ENCODE measurements at places on chromosomes 5 and 9.

- DNase-seq, result no peak
These were observed 51.9 kb upstream of the ENTREP1 start for GRCh38 chr9:69273161-69273560.

- DNase-seq, result no peak
These were observed 219.9 kb upstream of the NFIL3 start for GRCh38 chr9:91643481-91644077.

GRCh38 chr5:35198075-35198474 lies 32.2 kb downstream of the PRLR start:
- DNase-seq, result peak; percentile 90

- DNase-seq, result peak; percentile 34
These were observed 32.6 kb upstream of the PRRC2B start for GRCh38 chr9:131361202-131361833.

DNA sequence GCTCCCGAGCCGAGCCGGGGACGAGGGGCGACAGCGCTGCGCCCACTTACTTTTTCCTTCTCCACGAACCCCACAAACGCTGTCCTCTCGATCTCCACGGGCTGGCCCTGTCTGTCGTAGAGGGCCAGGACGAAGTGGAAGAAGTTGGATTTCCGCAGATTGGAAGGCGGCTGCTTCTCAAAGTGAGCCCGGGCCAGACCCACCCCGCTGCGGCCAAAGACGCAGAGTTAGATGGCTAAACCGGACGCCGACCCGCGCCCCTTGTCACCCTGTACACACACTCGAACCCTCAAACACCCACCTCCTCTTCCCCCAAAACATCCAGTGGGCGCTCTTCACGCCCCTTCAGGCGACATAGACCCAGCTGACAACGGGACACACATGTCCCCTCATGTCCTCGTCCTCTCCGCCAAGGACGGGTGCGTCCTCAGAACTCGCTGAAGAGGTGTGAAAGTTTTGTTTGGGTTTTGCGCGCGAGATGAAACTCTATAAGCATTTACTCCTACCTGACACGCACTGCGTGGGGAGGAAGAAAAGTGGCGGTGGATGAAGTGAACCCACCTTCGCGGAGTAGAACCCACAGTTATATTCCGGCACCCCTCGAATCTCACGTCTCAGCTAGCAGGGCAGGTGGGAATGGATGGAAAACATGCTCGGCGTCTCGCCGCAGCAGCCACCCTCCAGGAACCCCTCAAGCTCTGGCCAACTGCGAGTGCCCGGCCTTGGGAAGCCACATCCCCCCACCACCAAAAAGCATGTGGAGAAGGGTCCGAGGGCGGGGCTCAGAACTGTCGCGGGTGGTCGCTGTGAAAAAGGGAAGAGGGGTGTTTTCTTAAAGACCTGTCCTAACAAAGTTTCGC lies 2.6 kb downstream of the EBF1 start:
- peak; percentile 23 for DNase-seq

- no peak for DNase-seq
These were observed 55.9 kb downstream of the PCSK1 start for GRCh38 chr5:96377167-96377566.
